ENCODE measurements at places on chromosomes 16 and 17.

DNA sequence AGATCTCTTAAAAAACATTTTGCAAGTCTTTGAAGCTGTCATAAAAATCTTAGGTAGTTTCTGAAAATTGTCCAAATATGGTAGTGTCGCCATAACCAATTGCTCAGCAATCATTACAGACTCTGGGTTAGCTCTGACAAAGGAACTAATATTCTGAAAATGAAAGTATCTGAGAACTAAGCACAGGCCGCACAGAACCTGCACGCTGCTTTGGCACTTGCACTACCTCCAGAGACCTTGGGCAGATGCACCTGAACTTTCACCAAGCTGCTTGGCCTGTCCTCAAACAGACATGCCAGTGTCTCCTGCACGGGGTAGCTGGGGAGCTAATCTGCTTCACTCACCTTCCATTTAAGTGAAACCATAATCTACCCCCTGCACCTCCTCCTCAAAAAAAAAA lies 317.0 kb downstream of the MAF start:
- no peak for DNase-seq

- no peak for DNase-seq
Measured at GRCh38 chr17:80337195-80337895, 76.7 kb downstream of the RNF213 start.

DNA sequence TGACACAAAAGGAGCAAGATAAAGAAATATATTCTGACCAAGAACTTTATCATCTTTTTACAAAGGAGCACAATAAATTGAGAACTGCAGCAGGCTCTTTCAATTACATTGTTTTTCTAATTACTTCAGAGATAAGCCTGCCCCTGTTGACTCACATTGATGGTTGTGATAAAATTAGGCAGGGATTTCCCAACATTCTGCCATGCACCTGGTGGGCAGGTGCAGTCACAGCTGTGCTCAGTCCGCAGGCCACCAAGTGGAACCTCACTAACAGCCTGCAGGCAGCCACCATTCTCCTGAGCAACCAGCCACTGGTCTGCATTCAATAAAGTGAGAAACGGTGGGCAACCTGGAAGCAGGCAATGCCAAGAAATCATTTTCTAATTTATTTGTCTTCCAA lies 5.1 kb downstream of the FANCA start:
- DNase-seq = no peak

- DNase-seq = peak; percentile 51
Measured at GRCh38 chr17:14302431-14303099, 1.7 kb downstream of the HS3ST3B1 start.

DNA sequence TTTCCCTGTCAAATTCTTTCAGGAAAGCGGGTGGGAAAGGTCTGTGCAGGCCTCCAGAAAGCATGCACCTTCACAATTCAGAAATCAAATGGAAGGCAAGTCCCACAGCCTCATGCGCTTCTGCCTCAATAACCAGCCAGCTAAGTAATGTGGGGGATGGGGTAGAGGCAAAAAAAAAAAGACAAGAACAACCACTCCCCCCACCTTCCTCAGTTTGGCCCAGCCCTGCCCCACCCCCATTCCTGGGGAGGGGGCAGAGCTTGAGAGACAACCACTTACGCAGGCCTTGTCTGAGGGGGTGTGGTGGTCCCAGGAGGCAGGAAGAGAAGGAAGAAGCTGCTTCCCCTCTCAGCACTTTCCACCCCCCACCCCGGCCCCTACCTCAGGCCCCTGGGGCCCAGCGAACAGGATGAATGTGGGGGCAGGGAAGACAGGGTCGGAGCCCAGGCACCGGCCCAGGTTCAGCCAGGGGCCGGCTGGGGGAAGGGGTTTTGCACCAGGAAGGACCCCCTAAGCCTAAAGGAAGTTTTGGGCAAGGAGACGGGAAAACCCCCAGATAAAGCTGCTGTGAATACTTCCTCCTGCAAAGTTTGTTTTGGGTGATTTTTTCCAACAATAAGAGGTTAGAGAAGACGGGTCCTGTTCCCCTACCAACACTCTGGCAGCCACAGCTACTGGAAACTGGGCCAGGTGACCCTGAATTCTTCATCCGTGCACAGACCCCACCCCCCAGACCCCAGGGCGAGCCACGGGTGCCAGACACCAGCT lies 1.2 kb downstream of the JUP start:
- DNase-seq = no peak

DNA sequence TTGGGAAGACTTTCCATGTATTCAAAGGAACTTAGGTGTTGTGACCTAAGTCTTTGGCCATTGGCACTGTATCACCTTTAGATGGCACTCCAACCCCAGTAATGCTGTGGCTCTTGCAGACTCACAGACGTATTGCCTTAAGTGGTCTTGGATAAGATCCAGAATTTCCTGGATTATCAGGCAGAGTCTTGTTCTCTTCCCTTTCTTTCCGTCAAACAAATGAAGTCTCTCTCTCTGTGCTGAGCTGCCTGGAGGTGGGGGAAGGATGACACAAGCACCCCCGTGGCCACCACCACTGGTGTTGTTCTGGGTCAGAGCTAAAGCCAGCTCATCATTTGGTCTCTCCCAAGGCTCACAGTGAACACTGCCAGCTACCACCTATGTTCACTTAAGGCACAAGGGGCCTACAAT lies 789.9 kb upstream of the KIF2B start:
- DNase-seq = no peak

DNA sequence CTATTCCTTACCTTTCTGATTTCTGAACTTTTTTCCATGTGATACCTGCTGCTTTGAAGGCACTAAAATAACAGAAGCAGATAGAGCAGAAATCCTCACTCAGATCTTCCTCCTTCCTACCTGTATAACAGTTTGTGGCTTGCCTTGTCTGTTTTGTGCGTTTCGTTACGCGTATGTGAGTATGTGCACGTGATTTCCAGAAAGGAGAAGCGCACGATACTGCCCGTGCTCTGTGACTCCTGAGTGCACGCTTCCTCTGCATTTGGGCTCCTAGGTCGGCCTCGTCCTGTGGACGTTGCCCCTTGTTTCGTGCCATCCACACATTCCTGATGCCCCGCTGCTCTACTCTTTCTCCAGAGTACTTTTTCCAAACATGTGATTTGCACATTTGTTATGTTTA lies 4.1 kb downstream of the COX4I1 start:
- no peak for DNase-seq

GRCh38 chr17:11797803-11798202 lies 199.5 kb downstream of the ZNF18 start:
- no peak for DNase-seq

DNA sequence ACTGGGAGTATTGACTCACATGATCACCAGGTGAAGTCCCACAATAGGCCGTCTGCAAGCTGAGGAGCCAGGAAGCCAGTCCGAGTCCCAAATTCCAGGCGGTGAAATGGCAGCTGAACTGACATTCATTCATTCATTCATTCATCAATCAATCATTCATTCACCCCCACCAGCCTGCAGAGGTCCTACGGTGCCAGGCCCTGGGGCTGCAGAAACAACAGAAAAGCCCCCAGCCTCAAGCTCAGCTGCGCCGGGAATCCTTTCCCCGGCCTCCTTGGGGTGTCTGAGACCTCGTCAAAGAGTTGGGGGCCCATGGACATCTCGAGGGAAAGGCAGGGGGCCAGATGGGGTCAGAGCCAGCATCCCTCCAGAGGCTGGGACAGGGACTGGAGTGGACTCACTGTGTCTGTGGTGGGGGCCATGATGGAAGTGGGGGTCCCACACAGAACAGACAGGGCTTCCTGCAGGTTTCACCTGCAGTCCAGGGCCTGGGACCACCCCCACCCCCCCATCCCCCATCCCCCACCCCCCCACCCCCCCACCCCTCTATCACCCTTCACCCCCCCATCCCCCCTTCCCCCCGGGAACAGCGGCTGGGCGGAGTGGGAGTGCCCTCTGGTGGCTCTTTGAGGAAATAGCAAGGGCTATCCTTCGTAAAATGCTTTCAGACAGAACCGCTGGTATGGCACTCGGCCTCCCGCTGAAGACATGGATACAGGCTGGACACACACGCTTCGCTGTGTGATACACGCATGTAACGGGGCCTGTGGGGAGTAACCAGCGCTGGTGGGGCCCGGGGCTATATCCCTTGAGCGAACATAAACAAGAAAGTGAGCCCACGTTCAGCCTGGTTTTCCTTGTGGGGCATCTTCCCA lies 8.5 kb upstream of the ZC3H18 start:
- peak; percentile 39 for DNase-seq

DNA sequence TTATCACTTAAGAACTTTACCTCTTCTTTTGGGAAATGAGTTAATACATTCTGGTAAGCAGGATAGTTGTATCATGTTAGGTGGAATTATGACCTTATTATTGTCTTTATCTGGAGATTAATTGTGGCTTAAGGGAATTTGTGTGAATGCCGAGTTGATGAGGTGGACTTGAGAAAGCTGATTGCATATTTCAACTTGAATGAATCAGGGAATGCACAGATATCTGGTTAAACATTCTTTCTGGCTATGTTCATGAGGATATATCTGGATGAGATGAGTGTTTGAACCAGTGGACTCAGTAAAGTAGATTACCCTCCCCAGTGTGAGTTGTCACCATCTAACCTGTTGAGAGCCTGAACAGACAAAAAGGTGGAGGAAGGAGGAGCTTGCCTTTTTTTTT lies 326.1 kb upstream of the GOT2 start:
- DNase-seq = no peak

GRCh38 chr16:79542237-79542774 lies 58.2 kb downstream of the MAF start:
- no peak for DNase-seq

DNA sequence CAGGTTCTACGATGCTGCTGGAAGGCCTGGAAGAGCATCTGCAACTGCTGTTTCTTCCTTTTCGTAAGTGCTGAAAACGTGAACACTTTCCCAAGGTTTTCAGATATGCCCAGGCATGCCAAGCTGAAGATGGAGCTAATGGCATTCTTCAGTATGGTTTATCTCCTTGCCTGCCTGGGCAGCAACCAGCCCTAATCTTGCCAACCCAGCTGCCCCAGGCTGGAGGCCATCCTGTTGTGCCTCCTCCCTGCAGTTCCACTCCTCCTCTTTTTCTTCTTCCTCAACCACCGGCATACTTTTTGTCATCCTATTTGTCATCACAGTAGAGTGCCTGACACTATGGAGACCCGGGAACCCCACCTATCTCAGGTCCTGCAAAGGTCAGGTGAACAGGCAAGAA lies 1849.3 kb downstream of the TP53TG3F start:
- no peak for DNase-seq

DNA sequence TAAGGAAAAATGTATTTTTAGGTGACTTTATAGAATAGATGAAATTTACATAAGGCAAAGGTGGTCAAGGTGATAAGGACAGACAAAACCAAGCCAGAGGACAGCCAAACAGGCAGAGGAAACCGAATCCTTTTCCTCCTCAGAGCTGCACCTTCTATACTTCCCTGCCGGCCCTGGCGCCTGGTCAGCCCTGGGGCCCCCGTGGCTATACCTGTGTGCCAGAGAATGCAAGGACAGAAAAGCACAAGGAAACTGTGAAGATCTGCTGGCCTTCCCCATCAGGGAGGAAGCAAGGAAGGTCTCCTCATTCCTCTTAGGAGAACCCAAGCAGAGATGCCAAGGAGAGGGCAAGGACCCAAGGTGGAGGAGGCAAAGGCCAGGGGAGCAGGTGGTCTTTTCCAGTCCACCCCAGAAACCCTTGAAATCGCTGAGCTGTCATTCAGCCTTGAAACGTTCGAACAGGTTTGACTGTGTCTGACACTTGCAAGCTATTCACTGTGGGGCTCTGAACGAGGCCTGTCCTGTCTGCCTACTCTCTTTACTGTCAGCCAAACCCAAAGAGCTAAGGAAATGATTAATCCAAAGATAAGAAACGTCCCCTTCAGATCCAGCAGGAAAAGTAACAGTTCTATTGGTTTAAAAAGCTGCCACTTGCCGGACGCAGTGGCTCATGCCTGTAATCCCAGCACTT lies 114.4 kb downstream of the XYLT1 start:
- no peak for DNase-seq

DNA sequence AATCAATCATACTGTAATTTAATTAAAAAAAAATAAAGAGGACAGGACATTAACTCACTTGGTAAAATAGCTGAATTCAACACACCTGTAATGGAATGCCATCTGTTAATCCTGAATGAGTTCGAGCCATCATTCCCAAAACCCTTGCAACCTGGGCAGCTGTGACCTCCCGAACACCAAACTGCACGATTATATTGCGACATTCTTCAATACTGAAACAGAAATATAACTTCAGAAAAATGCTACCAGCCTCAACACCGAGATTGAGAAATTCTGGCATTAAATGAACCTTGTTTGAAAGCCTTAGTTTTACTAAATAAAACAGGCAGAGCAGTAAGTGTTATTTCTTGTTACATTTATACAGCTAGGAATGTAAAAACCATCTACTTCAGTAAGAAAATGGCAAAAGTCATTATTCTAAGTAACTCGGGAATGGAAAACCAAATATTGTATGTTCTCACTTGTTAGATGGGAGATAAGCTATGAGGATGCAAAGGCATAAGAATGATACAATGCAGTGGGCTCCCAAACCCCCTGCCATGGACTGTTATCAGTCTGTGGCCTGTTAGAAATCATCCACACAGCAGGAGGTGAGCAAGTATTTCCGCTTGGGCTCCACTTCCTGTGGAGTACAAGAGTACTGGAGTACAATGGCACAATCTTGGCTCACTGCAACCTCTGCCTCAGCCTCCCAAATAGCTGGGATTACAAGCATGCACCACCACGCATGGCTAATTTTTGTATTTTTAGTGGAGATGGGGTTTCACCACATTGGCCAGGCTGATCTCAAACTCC lies 46.5 kb downstream of the CNOT1 start:
- DNase-seq = no peak

DNA sequence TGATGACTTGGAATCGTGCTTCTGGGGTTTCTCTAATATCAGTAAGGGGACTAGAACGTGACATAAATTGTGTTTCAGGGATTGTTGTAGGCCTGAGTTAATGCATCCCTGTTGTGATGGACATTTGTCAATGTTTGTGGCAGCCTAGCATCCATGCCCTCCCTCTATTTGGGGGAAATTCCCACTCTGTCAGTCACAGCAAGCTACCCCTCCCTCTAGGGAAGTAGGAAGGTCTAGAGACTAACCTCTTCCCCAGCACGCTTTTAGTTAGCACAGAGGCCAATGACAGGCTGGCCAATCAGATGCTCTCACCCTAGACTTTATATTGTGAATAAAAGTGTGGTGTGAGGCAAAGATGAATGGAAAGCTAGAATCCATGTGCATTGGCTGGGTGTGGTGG lies 32.4 kb upstream of the NF1 start:
- DNase-seq = no peak

Data from amygdala (tissue), 56 donors.